ENCODE measurements at places on chromosomes 12 and 14.

DNA sequence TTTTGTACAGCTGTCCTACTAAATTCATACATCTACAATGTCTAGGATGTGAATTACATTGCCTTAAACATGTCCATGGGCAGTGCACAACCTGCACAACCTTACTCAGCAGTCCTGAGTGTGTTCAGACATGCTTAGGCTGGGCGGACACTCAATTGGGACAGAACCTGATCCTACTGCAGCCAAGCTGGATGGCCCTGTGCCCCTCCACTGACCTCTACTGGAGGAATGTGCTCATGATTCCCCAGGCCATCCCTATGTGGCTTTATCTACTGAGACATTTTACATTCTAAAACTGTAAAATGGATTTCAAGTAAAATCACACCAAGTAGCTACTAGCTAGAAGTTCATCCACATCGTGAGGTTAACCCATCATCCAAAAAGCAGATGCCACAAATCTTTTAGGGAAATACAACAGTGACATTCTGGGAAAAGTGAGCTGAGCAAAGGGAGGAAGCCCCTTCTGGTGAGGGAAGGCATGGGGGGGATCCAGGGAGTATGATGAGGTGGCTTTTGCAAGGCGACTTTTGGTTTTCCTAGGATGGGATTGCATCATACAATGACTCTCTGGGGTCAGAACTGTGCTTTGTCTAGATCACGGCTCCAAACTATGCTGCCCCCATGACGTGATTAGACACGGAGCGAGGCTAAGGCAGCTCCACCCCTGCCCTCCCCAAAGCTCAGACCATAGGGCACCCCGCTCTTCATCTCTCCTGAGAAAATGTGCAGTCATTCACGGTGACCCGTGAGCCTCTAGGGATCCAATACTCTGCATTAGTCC, 911.7 kb upstream of the TMEM132C start:
- no peak for DNase-seq

GRCh38 chr12:31324116-31324844, 1.7 kb downstream of the SINHCAF start:
- peak; percentile 73 for DNase-seq

DNA sequence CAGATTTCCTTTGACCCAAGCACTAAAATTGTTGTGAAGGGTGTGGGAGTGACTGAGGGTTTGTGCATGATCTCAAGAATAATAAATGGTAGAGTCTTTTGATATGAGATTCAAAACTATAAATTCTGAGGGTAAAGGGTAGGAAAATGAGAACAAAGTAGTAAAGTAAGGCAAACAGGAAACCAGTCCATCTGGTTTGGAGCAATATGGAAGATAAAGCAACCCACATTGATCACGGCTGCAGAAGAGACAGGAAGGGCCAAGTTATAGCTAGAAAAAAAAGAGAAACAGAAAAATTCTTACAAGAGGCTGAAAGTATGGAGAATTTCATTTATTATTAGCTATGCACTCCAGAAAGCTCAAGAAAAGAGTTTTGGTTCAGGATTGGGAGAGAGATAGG, 4.6 kb upstream of the SLCO1B3 start:
- no peak for DNase-seq

DNA sequence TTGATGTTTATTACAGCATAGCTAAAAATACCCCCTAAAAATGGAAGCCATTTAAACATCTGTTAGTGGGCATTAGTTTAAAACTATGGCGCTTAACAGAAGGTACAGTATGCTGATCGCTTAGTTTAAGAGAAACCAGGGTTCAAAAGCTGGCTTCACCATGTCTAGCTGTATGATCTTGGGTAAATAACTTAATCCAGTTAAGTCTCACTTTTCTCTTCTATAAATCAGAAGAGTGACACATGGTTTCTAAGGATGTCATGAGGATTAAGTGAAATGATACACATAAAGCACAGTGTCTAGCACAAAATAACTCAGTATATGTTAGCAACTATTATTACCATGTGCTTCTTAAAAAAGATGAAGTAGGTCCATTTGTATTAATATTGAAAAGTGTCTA, 38.7 kb downstream of the STK38L start:
- DNase-seq = no peak

DNA sequence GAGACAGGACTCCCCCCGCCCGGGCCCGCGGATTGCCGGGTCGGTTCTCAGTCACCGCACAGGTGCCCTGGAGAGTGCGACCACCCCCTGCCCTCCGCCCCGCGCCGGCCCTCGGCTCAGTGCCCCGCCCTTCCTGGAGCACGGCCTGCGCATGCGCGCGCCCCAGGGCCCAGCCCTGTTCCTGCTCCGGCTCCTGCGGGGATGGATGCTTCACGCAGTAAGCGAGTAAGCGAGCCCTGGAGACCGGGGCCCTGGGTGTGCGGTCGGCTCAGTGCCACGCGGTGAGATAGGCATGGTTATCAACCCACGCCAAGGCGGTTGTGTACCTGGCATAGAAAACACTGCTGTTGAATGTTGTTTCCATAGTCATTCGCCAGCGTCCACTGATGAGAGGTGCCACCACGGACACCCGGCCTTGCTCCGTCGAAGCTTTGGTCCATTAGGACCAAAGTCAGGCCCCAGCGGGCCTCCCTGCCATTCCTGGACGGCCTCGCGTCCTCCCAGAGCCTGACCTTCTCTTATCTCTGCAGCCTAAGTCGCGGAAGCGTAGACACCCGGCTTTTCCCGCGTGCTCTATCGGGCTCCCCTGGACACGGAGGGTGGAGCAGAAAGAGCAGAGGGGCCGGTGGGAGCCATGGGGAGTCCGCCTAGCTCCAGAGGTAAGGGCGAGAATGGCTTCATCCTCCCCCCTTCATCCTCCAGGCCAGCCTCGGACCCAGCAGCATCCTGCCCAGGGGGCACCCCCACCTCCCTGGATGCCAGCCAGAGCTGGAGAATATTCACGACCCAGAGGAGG, 90.6 kb downstream of the PAPOLA start:
- peak; percentile 55 for DNase-seq

DNA sequence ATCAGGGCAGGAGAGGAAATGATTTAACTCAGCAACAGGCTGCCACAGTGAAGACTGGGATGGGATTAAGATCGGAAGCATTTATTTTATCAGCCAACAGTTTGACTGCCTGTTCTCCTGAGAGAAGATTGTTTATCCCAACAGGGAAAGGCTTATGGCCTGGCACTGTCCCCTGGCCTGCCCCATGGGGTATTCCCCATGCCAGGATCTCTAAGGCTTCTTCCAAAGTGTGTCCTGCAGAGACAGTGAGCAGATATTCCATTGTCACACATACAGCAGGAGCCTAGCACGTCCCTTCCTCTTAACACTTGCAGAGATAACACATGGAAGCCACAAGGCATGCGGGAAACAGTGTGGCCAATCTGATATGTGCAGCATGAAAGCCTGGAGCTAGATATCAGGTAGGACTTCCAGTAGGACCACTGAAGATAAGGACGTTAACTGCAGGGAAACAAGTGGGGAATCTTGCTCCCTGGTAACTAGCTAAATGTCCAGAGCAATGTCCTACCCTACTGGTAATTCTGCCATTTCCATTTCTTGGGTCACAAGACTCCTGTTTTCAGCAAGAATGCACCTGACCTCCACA, 48.2 kb downstream of the IQSEC3 start:
- no peak for DNase-seq

- DNase-seq = no peak
These were observed 76.7 kb upstream of the G2E3 start for GRCh38 chr14:30482276-30482675.

DNA sequence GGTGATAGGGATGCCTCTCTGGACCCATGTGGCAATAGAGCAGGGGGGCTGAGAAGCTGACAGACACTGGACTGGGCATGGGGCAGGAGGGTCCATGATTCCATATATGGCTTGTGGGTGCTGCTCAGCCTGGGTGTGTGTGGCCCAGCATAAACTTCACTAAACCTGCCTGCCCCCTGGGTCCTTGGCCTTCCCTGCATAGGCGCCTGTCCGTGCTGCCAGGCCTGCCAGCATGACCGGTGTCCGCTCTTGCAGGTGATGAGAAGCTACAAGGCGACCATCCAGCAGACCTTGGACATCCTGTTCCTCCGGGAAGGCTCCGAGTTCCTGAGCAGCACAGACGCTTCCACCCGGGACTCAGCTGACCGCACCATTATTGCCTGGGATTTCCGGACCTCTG, 61.6 kb downstream of the BEGAIN start:
- DNase-seq = no peak

DNA sequence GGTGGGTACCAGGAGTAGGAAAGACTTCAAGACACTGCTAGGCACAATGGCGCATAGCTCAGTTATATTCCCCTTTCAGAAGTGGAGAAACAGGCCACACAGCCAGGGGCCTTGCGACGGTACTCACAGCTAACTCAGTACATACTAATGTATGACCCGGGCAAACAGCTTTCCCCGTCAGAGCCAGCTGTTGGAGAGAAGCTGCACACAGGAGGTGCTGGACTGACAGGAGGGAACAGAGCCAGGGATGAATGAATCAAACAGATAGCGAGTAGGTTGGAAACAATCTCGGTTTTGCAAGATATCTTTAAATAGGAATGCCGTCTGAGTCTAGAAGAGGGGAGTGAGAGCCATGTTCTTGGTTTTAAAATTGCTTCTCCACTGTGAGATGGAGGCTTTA, 45.5 kb downstream of the PRIMA1 start:
- no peak for DNase-seq

DNA sequence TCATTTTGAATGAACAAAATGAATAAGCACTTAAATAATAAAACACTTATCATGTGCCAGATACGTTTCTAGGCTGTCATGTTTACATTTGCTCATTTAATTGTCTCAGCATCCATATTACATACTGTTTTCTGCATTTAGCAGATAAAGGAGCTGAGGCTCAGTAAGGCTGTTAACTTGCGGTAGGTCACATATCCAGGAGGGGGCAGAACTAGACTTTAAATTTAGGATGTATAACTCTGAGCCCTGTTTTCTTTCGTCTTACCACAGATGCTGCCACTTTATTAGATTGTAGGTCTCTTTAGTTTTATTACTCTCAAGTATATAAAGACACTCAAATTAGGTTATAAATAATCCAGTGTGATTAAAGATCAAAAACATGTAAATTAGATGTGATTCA, 17.7 kb downstream of the IRAK4 start:
- DNase-seq = peak; percentile 28

DNA sequence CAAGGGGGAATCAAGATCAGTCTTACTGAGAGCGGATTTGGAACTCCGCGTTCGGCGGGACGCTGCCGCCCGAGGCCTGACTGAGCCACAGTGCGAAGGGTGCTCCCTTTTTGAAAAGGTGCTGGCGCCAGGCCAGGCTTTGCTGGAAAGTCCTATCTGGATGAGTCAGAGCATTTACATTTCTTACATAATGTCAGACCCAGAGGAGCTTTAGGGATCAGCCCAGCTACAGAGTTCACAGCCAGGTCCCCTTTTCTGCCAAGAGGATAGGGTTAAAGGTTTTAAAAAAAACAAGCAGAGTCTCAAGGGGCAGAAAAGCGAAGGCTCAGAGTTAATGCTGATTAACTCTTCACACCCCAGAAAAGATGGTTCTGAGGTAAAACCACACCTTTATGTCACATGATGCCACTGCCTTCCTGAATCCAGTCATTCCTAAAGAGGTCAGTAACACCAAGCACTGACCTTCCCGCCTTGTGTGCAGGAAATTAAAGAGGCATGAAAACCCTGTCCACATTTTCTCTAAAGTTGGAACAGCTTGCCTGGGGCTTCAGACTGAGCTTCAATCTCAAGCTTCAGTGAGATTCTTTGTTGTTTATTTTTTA, 11.7 kb upstream of the FBXL14 start:
- DNase-seq = peak; percentile 68

- no peak for DNase-seq
These were observed 485 bp downstream of the PELI2 start for GRCh38 chr14:56118611-56119181.

GRCh38 chr14:53328841-53329240, 175.7 kb upstream of the DDHD1 start:
- no peak for DNase-seq

DNA sequence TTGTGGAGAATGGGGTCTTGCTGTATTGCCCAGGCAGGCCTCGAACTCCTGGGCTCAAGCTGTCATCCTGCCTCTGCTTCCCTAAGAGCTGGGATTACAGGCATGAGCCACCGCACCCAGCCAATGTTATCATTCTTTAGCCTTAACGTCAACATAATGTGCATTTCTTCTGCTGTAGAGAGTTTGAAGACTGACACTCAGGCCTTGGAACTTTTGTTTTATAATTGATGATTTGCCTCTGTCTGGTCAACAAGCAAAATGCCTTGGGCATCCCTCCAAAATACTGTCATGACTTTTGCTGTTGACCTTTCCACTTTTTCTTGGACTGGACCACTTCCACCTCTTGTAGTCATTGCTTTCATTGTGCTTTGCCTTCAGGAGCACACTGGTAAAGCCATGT, 29.0 kb downstream of the FAM234B start:
- DNase-seq = no peak

- peak; percentile 41 for DNase-seq
These were observed 89.3 kb downstream of the OSBPL8 start for GRCh38 chr12:76470028-76470939.

DNA sequence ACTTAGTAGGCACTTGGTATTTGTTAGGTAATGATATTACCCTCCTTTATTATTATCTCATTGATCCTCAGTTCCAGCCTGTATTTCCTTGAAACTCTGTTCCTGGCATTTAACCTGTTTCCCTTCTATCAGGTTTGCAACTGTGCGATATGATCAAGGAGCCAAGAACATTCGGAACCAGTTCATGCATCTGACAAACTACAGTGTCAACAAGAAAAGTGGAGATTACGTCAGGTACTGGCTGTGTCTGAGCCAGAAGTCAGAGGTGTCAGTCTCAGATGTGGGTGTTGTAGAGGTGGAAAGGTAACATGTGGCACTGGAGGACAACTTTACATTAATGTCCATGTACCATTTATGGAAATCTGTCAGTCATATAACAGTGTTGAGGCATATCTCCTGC, 56.7 kb downstream of the TTLL5 start:
- DNase-seq = no peak

DNA sequence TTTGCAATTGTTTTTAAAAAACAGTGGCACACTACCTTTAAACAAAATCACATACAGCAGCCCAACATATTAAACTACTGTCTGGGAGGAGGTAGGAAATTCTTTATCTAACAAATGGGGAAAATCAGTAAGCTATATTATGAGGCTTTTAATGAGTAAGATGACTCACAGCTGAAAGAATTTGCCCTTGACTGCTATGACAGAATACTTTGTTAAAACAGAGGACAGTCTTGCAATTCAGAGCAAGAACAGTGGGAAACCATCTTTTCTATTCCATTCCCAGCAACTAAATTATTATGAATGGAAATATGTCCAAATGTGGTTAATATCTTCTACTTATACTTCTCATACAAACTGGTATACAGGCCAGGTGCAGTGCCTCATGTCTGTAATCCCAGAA, 49.2 kb upstream of the SGPP1 start:
- DNase-seq = no peak

DNA sequence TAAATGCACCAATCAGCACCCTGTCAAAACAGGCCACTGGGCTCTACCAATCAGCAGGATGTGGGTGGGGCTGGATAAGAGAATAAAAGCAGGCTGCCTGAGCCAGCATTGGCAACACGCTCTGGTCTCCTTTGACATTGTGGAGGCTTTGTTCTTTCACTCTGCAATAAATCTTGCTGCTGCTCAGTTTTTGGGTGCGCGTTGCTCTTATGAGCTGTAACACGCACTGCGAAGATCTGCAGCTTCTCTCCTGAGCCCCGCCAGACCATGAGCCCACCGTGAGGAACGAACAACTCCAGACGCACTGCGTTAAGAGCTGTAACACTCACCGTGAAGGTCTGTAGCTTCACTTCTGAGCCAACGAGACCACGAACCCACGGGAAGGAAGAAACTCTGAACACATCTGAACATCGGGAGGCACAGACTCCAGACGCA, 8.4 kb upstream of the PIANP start:
- no peak for DNase-seq

- DNase-seq = no peak
These were observed 53.0 kb downstream of the TRIM9 start for GRCh38 chr14:51041883-51042282.

Data from CD4-positive, alpha-beta T cell treated with Interleukin-15 for 4 hours (primary cell).